Caco-2 (cell line): ENCODE measurements at places on chromosomes 2 and 18. TPM values are rescaled to one million over a fixed set of nuclear protein-coding genes. Genes with fewer than 3 reads are reported as not detected.

Gene PPP1R7
- total RNA-seq = 30.0 and 32.5 TPM in 2 replicates

DNA sequence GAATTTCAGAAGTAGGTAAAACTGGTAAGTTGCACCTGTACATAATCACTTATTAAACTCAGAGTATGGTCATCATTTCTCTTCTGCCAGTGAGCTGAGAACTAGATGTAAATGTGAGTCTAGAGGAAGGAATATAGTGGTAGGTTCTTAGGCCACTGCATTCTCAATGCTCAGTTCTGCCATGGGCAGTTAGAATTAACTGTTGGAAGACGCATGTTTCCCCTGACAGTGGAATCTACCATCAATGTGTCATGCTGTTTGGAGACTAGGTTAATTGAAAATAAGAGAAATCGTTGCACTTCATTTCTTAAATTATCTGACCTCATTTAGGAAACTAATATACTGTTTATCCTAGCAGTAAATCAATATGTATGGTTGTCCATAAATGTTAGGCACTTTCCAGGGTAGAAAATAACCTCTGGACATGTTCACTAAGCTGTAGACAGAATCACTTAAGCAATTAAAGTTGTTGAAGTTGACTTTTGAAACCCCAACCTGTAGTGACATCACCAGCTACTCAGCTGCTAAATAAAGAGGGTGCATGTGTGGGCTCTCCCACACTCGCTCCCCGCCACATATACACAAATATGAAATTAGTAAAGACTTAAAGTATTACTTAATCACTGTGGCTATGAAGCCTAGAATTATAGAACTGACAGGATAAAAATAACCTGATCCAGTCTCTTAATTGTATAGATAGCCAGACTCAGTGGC lies 91.5 kb upstream of the NOSTRIN start:
- H3K27me3 ChIP-seq = no peaks in the 10 kb centered on the region
- no peak for DNase-seq
- H3K36me3 ChIP-seq = no peaks in the 10 kb centered on the region; the same call in 1 of the 2 replicates
- H3K27ac ChIP-seq = no peak overlapping the region

DNA sequence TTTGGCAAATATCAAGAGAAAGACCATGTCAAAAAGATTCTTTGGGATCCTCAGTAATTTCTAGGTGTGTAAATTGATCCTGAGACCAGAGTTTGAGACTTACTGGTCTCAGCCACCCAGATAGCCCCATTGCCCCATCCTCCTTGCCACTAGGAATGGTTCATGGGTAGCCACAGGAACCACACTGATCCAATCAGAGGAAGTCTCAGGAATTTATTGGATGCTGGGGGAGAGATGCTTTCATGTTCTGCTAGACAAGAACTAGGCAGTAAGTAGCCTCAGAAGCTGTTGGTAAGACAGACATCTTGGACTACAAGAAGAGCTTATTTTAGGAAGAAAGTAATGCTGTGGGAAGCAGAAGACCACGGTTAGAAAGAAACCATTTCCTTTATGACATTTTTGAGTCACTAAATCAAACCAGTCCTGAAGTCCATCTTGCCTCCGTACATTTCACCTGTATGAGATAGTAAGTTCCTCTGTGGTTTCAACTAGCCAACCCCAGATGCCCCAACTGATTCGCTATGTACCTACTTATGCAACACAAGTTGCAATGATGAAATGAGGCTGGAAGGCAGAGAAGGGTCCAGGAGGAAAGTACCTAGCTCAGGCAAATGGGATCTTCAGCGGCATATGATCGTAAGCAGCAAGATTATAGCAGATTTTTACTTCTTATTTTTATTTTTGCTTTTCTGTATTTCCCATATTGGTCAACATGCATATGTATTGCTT lies 3.6 kb upstream of the ST3GAL5 start:
- DNase-seq = no peak
- no peaks in the 10 kb centered on the region for H3K36me3 ChIP-seq
- no peak overlapping the region for H3K4me3 ChIP-seq
- no peaks in the 10 kb centered on the region for H3K4me1 ChIP-seq
- no peak overlapping the region for H3K27ac ChIP-seq
- H3K27me3 ChIP-seq = no peaks in the 10 kb centered on the region

Gene SERPINB3
- total RNA-seq = not detected in 2 replicates

Gene TMEM247
- not detected in 2 replicates for total RNA-seq
